ENCODE measurements at places on chromosomes 12 and 14. TPM values are rescaled to one million over a fixed set of nuclear protein-coding genes. Genes with fewer than 3 reads are reported as not detected.

RASSF8 gene
- total RNA-seq = 36.9 TPM

CDK4 gene
- total RNA-seq = 208 TPM

EDDM3A gene
- total RNA-seq = not detected

PTPRQ gene
- 0.19 TPM for total RNA-seq

ERBB3 gene
- 221 TPM for total RNA-seq

SLC25A21 gene
- total RNA-seq = 3.1 TPM

GPR137C gene
- total RNA-seq = 10.1 TPM

TCL1B gene
- total RNA-seq = not detected

Data from progenitor cell of endocrine pancreas (in vitro differentiated cells).